Type B pancreatic cell (in vitro differentiated cells): ENCODE measurements at places on chromosomes 7 and 10. TPM values are rescaled to one million over a fixed set of nuclear protein-coding genes. Genes with fewer than 3 reads are reported as not detected.

DNA sequence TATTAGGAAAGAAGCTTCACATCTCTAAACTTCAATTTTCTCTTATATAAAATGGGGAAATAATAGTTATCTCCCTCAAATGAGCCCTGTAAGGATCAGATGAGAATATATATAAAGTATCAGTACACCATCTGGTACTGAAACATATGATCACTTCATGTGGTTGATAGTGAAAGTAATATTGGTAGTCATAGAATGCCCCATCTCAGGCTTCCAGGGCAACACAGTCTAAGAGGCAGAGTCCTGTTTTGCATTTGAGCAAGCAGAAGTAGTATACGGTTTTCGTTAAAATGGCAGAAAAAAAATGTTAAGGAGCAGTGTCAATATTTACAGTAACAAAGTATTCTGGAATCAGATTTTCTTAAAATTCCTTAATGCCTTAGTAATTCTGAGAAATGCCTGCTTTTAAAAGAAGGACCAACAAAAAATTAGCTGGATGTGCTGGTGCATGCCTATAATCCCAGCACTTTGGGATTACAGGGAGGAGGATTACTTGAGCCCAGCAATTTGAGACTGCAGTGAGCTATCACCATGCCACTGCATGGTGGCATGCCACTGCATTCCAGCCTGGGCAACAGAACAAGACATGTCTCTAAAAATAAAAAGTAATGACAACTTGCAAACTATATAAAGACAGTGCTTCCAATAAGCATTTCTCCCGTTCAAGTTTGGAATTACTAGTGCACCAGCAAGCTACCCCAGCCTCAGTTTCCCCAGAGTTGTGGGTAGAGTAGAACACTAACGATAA, 19.8 kb downstream of the KBTBD2 start:
- peaks cover 41% of the 10 kb centered on the region for H3K36me3 ChIP-seq
- no peak for DNase-seq
- H3K4me3 ChIP-seq, result no peak overlapping the region
- H3K4me1 ChIP-seq, result no peaks in the 10 kb centered on the region
- no peaks in the 10 kb centered on the region for H3K27me3 ChIP-seq
- no peak overlapping the region for H3K27ac ChIP-seq

DNA sequence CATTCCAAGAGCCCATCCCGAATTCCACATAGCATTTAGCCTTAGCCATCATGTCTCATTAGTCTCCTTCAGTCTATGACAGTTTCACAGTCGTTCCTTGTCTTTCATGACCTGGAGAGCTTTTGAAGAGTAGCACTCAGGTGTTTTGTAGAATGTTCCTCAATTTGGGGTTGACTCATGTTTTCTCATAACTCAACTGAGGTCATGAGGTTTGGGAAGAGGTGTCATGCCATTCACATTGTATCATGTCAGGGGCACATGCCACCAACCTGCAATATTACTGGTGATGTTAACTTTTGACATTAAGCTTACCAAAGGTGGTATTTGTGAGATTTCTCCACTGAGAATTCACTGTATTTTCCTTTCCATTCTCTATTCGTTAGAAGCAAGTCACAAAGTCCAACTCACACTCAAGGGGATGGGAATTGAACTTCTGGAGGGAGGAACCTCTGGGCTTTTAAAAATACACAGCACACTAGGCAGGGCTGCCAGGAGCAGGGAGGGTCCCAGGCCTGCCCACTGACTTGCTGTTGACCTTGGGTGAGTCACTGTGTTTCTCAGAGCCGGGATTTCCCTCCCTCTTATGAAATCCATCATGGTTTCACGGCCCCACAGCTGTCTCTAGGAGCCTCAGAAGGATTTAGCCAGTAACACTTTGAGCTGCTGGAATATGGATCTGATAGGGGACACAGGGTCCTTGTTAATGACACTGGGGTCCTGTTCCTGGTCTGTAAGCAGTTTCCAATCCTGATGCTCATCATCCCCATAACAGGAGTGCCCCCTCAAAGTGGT, 74.4 kb upstream of the TCF7L2 start:
- DNase-seq, result no peak
- H3K27ac ChIP-seq, result no peak overlapping the region
- H3K36me3 ChIP-seq, result no peaks in the 10 kb centered on the region
- no peaks in the 10 kb centered on the region for H3K27me3 ChIP-seq
- no peaks in the 10 kb centered on the region for H3K4me1 ChIP-seq

DNA sequence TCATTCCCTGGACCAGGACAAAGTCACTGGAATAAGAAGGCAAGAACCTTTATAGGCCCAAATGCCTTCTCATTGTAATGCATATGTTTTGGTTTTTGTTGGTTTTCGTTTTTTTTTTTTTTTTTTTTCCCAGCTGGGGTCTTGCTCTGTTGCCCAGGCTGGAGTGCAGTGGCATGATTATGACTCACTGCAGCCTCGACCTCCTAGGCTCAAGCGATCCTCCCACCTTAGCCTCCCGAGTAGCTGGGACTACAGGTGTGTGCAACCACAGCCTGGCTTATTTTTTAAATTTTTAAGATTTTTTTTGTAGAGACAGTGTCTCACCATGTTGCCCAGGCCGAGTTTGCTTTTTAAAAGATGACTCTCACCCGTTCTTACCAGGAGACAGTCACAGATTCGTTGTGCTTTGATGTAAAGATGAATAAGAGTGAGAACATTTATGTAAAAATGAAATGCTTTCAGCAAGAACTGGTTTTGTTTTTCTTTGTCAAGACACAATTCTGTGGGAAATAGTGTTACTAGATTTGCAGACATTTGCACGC, 7.6 kb downstream of the IQCE start:
- no peaks in the 10 kb centered on the region for H3K27me3 ChIP-seq
- H3K36me3 ChIP-seq, result no peaks in the 10 kb centered on the region
- H3K4me1 ChIP-seq, result peaks cover 31% of the 10 kb centered on the region
- H3K4me3 ChIP-seq, result no peak overlapping the region
- no peak for DNase-seq

DNA sequence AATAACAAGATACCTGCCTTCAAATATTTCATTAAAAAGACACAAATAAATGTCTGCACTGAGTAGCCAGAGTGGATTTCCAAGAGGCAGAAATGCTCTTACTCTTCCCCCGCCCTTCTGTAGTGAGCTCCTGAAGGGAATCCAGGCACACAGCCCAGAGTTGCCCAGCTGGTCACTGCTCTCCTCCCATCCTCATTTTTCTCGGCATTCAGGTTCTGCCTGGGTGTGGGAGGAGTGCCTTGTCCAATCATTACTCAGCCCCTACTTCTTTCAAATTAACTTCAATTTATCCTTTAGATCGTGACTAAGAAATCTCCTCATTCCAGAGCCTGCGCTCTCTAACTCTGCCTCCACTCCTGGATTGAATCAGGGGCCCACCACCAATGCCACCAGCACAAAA, 12.2 kb downstream of the CCDC6 start:
- H3K36me3 ChIP-seq, result peaks cover 12% of the 10 kb centered on the region
- H3K27me3 ChIP-seq, result no peaks in the 10 kb centered on the region
- H3K27ac ChIP-seq, result peak overlapping the region; percentile 81
- no peak for DNase-seq
- peaks cover 40% of the 10 kb centered on the region for H3K4me1 ChIP-seq

The ODAD2 gene
- 0.14 and 1.5 TPM in 2 replicates for total RNA-seq

GRCh38 chr10:63767138-63767801, 246.1 kb downstream of the REEP3 start:
- H3K27me3 ChIP-seq, result no peaks in the 10 kb centered on the region
- peaks cover 16% of the 10 kb centered on the region for H3K4me1 ChIP-seq
- H3K27ac ChIP-seq, result no peak overlapping the region
- H3K4me3 ChIP-seq, result no peak overlapping the region

GRCh38 chr10:60406182-60406581, 16.5 kb upstream of the ANK3 start:
- H3K4me3 ChIP-seq, result no peak overlapping the region
- H3K4me1 ChIP-seq, result no peaks in the 10 kb centered on the region
- no peak overlapping the region for H3K27ac ChIP-seq
- H3K27me3 ChIP-seq, result no peaks in the 10 kb centered on the region

DNA sequence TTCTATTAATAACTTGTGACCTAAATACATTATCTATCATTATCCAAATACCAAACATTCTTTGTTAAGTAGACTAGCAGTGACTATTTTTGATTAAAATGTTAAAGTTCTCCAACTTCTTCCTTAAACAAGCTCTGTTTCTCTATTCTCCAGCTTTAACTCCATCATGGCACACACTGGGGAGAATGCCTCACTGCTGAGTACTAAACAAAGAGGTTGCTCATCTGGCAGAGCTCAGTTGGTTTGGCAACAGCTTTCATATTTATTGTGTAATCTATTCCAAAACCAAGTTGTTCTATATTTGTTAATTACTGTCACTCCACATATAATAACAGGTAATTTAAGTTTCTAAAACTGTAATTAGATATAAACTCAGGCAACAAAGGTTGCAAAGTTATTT, 89.6 kb downstream of the USP6NL start:
- H3K27me3 ChIP-seq, result no peaks in the 10 kb centered on the region
- peaks cover 21% of the 10 kb centered on the region for H3K36me3 ChIP-seq
- peaks cover 12% of the 10 kb centered on the region for H3K4me1 ChIP-seq
- H3K4me3 ChIP-seq, result no peak overlapping the region
- H3K27ac ChIP-seq, result no peak overlapping the region

DNA sequence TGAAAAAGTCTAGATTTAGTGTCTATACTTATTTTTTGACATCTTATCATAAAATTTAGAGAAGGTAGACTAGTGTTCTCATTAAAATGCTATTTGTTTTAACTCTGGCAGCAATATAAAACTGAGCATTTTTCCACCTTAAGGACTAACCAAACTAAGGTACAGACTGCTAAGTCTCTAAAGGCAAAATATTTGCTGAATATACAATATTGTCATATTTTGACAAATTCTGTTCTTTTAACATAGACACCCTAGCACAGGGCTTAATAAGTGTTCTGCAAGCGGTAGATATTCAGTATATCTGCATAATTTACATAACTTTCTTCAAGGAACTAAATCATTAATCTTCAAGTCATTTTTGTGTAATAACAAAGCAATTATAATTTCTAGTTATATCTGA, 8.6 kb downstream of the RTKN2 start:
- H3K36me3 ChIP-seq, result peaks cover 9% of the 10 kb centered on the region
- H3K4me3 ChIP-seq, result no peak overlapping the region
- H3K4me1 ChIP-seq, result peaks cover 10% of the 10 kb centered on the region
- DNase-seq, result no peak
- H3K27me3 ChIP-seq, result no peaks in the 10 kb centered on the region

DNA sequence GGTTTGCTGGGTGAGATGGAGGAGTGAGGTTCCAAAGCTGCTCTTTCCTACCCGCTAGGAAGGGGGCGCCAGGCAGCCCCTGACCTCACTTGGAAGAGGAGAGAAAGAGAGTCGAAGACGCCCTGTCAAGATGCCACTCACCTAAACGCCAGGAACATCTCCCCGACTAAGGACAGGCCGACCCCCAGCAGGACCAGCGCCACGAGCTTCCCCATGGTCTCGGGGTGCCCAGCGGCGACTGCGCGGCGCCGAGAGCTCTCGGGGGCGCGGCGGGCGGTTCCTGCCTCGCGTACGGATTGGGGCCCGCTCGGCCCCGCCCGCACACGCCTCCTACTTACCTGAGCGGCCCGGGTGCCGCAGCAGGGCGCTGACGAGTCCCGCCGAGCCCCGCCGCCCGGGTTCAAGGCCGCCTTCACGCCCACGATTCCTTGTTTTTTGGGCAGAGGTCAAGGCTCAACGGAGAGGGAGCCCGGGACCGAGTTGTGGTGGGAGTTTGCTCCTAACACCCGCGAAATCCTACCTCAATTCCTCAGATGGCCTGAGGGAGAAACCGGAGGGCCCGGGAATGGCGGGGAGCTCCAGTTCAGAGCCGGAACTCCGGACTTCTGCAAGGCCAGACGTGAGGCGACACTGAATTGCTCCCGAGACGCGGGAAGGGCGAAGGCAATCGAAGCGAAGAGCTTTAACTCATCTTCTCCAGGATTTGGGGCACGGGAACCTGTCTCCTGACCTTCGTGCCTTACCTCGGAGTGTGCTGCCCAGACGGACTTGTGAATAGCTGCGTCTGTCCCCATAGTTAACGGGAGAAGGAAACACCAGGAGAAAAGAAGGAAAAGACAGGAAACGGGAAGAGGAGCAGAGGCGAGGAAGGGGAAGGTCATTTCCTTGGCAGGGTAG, at the start of gene PON3:
TSS of gene PON3 (minus strand) at position 240 of the 897 bp plus-strand sequence. CDS start at position 215, 25 bp downstream.
- no peaks in the 10 kb centered on the region for H3K4me1 ChIP-seq
- H3K27ac ChIP-seq, result no peak within 1 kb of the TSS
- no peak within 1 kb of the TSS for H3K4me3 ChIP-seq

- no peak overlapping the region for H3K4me3 ChIP-seq
- DNase-seq, result no peak
Observed at GRCh38 chr10:62616885-62617590, 187.5 kb upstream of the ADO start.

DNA sequence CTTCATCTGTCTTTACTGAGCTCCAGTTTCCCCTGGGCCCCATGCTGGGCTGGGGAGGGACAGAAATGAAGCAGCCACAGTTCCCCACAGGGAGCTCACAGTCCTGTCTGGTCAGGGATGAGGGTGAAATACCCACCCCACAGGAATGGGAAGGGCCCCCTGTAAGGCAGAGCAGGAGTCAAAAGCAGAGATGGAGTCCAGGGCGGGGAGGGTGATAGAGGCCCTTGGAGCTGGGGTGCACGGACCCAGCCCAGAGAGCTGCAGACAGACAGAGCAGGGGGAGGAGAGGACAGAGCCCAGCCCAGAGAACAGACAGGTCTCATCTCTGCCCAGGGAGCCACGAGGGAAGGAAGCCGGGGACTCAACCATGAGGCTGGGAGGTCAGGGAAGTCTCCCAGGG, 34.9 kb upstream of the ZNF488 start:
- peaks cover 3% of the 10 kb centered on the region for H3K27me3 ChIP-seq
- H3K27ac ChIP-seq, result no peak overlapping the region

DNA sequence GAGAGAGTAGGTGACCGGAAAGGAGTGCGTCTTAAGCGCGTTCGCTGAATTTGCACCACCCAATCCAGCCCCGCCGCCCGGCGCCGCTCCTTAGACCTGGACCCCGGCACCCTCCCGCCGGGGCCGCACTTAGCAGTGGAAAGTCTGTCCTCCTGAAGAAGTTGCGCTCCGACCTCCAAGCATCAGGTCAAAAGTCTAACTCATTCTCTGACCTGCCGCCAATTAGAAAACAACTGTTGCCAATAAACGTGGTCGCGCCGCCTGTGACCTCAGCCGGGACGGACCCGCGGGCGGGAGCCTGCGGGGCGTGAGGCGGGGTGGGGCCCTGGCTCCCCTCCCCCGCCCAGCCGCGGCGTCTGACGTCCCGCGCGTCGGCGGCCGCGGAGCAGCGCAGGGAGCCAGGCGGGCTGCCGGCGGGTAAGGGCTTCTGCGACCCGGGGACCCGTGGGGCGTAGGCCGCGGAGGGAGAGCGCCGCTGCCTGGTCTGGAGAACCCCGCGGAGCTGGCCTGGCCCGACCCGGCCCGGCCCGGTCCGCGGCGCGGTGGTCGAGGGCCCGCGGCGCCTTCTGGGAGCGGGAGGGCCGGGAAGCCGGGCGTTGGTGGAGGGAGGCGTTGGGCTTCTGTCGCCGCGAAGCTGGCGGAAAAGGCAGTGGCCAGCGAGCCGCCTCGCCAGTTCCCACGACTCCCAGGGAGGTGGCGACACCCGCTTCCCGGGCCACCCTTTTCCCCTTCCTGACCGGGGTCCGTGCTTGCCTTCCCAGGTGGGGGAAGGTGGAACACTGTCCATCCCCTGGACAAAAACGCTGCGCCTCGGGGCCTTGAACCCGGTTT, at the start of gene BCAP29:
TSS of gene BCAP29 (plus strand) at position 362 of the 831 bp plus-strand sequence. CDS start 527 bp downstream, outside the sequence.
- H3K27ac ChIP-seq, result peak within 1 kb of the TSS; percentile 88
- H3K4me3 ChIP-seq, result peak within 1 kb of the TSS; percentile 92
- H3K36me3 ChIP-seq, result peaks cover 6% of the 10 kb centered on the region
- DNase-seq, result peak; percentile 78
- H3K4me1 ChIP-seq, result peaks cover 11% of the 10 kb centered on the region
- H3K27me3 ChIP-seq, result no peaks in the 10 kb centered on the region

The BHLHA15 gene
- total RNA-seq, result 0.46 and 0.57 TPM in 2 replicates

The SFTPA2 gene
- total RNA-seq, result 0.99 and 4.0 TPM in 2 replicates

The PLCE1 gene
- total RNA-seq, result 5.3 and 7.8 TPM in 2 replicates

The CLCN1 gene
- total RNA-seq, result 0.12 and 0.22 TPM in 2 replicates

- H3K27me3 ChIP-seq, result no peaks in the 10 kb centered on the region
- no peaks in the 10 kb centered on the region for H3K36me3 ChIP-seq
- peaks cover 39% of the 10 kb centered on the region for H3K4me1 ChIP-seq
- peak overlapping the region; percentile 51 for H3K4me3 ChIP-seq
- H3K27ac ChIP-seq, result peak overlapping the region; percentile 76
Observed at GRCh38 chr10:5583525-5584175, 58.9 kb downstream of the CALML3 start.
